ENCODE measurements at places on chromosomes 5 and 9. TPM values are rescaled to one million over a fixed set of nuclear protein-coding genes. Genes with fewer than 3 reads are reported as not detected.

The IFNA21 gene
- not detected for total RNA-seq

The MORN5 gene
- not detected for total RNA-seq

The C7 gene
- total RNA-seq: not detected

DNA sequence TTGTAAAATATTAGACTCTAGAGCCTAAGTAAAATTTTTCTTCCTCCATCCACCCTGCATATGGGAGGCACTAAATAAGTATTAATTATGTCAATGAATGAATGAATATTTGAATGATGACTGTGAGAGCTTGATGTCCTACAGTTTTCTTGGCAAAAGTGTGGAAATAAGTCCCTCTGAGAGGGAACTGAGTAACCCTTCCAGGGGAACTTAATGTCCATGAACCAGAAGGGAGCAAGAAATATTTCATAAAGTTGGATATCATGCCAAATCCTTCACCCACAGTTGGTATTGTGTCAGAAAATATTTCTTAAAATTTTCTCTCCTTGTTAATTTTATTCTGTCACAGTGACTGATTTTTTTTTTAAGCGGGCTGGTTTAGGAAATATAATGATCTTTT is 36.6 kb downstream of the NNT start:
- DNase-seq: no peak

- DNase-seq: no peak
These were observed 22.8 kb upstream of the ELL2 start for GRCh38 chr5:95984287-95984938.

DNA sequence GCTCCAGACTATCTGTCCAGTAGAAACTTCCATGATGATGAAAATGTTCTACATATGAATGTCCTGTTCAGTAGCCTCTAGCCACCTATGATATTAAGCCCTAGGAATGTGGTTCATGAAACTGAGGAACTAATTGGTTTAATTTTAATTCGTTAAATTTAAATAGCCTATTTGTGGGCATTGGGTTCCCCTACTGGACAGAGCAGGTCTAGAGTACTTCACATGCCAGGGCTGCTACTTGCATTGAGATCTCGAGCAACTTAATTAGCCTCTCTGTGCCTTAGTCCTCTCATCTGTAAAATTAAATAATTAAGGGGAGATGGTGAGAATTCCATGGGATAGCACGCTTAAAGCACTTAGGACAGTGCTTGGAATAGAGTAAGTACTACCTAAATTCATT is 160.0 kb downstream of the PAPPA start:
- DNase-seq: no peak

- DNase-seq: no peak
These were observed 210.6 kb downstream of the ATP10B start for GRCh38 chr5:160641405-160641804.

DNA sequence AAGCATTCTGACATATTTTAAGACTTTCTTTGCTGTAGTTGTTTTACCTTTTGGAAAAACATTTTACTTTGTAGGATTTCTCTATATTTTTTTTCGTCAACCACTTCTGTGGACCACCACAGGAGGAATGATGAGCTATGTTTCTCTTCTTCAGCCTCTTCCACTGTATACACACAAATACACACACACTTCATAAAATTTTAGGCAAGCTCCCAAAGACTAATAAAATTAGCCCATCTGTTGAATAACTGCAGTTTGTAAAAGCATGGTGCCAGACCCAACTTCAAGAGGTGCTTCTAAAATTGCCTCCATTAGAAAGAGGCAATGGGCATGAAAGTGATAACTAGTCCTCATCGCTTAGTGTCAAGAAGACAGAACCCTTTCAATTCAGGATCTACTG is 4.1 kb upstream of the CEP120 start:
- no peak for DNase-seq

- DNase-seq: no peak
These were observed 105.2 kb downstream of the TRIM32 start for GRCh38 chr9:116792271-116792670.

- DNase-seq: no peak
These were observed 10.1 kb downstream of the OLFML2A start for GRCh38 chr9:124786881-124787573.
